Activated T-helper 9 cell treated with anti-CD3 and anti-CD28 coated beads, Interleukin-2, amount 50 U/mL, for 16 hours (primary cell): ENCODE measurements at places on chromosomes 1 and 21.

GRCh38 chr1:58748666-58749065 lies 35.2 kb downstream of the JUN start:
- DNase-seq = no peak

- DNase-seq = no peak
Measured at GRCh38 chr1:176691251-176692228, 228.6 kb downstream of the PAPPA2 start.

DNA sequence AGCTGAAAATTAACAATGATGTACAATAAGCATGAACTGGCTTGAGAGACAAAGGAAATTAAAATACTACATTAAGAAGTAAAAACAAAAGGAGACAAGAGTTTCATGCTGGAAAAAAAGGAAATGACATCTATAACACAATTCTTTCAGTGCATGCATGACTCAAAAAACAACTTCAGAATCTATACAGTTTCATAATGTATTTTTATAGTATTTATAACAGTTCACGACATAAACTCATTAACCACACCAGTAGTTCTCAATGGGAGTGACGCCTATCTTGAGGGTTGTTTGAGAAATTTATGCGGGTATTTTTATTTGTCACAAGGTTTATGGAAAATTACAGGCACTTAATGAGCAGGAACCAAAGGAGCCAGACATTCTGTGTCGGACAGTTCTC lies 168.5 kb downstream of the SMYD3 start:
- DNase-seq = no peak

DNA sequence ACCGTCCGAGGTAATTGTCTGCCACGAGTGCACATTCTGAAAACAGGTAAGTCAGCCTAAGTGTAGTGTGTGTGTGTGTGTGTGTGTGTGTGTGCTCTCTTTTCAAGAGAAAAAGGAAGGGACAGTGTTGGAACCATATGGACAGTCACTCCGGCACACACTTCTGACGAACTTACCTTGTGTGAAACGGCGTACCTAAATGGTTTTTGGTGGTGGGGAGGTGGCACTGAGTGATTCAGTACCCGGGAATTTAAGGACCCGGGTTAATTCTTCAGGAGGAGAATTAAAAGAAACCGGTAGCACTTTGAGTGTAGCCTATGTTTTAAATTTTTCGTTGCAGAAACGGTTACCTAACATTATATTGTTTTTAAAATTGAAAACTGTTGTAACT lies 286 bp downstream of the ODR4 start:
- no peak for DNase-seq
